Activated CD4-positive, alpha-beta T cell treated with anti-CD3 and anti-CD28 coated beads, Interleukin-2, amount 50 U/mL, for 4 hours (primary cell): ENCODE measurements at places on chromosomes 2 and 18.

DNA sequence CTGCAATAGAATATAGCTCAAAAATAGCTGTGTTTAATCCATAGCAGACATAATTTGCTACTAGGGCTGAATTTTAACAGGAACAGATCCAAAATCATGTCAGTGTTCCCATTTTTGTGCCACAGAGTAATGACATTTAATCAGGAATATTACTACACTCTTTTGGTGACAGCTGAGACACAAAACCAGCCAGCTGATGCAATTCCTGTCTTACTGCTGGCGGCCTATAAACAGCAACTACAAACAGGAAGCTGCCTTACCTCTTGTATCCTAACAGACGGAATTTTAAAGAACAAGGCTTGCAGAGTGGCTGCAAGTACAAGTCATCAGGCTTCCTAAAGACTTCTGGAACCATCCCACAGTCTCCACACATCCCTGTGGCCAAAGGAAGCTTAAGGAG is 218.1 kb downstream of the ZNF521 start:
- DNase-seq, result no peak

DNA sequence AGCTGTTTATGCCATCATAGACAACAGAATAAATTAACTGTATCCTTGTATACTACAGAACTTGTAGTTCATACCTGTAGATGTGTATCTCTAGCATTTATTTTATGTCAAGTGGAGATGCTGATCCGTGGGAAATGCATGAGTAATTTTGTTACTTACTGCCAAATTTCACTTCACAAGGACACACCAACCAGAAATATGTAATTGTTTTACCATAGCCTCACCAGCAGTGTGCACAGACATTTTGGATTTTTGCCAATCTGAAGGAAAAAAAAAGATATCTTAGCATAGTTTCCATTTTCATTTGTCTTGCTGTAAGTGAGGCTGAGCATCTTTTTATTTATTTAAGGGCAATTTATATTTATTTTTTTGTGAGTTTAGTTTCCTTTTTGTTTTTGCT is 265.1 kb upstream of the OSR1 start:
- no peak for DNase-seq

- no peak for DNase-seq
These were observed 6.7 kb upstream of the ONECUT2 start for GRCh38 chr18:57428221-57429150.

GRCh38 chr18:67367540-67367939 is 149.0 kb downstream of the DSEL start:
- DNase-seq, result no peak
